ENCODE measurements at places on chromosomes 5 and 9.

DNA sequence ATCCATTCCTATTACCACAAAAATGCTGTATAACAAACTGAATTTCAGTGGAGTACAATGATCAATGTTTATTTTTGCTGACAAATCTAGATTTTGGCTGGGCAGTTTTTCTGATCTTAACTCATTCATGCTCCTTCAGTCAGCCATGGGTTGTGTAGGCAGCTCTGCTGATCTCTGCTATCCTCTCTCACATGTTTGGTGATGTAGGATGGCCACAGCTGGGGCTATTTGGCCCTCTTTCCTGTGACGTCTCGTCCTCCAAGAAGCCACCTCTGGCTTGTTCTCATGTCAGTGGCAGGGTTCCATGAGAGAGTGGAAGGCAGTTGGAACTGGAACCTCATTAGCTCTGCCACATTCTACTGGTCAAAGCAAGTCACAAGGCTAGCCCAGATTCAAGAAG is 8.9 kb downstream of the NLN start:
- no peak for DNase-seq

DNA sequence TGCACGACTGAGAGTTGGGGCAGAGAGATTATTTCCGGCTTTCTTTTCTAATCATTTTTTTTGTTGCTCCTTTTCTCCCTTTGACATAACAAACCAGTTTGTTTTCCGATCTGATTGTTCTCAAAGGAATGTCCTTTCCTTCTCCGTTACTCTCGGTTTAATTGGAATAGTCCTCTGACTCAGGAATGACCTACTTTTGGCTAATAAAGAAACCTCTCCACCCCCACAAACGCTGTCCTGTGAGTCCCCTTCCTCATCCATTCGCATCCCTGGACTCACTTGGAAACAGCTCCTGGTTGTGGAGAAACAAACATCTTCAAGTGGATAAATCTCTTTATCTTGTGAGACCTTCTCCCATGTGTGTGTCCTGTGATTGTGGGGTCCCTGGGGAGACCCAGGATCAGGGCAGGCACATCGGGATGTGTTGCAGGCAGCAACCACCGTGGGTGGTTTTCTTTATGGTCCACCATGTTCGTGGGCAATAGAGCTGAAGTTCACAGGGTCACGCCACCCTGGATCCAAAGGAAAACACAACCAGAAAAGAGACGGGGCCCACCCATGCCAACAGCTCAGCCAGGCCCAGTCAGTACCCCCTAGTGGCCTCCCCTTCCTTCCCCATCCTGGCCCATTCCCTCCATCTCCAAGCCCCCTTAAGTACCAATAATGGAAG is 45.2 kb upstream of the NEK6 start:
- DNase-seq: no peak

GRCh38 chr5:35369965-35370790 is 139.9 kb upstream of the PRLR start:
- DNase-seq: no peak

GRCh38 chr9:20941174-20941690 is 90.2 kb downstream of the HACD4 start:
- DNase-seq: peak; percentile 38

DNA sequence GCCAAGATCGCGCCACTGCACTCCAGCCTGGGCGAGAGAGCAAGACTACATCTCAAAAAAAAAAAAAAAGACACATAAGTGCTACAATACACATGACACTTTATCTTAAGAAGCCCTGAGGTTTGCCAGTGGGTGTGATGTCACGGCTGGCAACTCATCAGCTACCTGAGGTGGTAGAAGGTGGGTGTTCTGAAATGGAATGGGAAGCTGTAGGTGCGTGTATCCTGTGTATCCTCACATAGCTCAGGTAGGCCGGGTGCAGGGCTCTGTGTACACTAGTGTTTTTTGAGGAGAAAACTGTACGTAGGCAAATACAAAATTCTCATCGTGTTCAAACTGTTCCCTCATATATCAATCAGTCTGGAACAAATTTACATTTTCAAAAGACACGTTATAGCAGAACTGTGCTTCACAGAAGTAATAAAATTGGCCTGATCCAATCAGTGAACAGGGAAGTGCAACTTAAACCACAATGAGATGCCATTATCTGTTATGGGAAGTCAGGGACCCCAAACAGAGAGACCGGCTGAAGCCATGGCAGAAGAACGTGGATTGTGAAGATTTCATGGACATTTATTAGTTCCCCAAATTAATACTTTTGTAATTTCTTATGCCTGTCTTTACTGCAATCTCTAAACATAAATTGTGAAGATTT is 10.4 kb downstream of the BICD2 start:
- no peak for DNase-seq

- no peak for DNase-seq
These were observed 104.1 kb downstream of the ADAMTS2 start for GRCh38 chr5:179241175-179241574.

GRCh38 chr9:100306283-100306682 is 46.5 kb downstream of the TEX10 start:
- no peak for DNase-seq

GRCh38 chr5:55136521-55136920 is 23.4 kb upstream of the GPX8 start:
- DNase-seq: no peak

GRCh38 chr5:132422720-132423437 is 53.4 kb downstream of the SLC22A5 start:
- no peak for DNase-seq

DNA sequence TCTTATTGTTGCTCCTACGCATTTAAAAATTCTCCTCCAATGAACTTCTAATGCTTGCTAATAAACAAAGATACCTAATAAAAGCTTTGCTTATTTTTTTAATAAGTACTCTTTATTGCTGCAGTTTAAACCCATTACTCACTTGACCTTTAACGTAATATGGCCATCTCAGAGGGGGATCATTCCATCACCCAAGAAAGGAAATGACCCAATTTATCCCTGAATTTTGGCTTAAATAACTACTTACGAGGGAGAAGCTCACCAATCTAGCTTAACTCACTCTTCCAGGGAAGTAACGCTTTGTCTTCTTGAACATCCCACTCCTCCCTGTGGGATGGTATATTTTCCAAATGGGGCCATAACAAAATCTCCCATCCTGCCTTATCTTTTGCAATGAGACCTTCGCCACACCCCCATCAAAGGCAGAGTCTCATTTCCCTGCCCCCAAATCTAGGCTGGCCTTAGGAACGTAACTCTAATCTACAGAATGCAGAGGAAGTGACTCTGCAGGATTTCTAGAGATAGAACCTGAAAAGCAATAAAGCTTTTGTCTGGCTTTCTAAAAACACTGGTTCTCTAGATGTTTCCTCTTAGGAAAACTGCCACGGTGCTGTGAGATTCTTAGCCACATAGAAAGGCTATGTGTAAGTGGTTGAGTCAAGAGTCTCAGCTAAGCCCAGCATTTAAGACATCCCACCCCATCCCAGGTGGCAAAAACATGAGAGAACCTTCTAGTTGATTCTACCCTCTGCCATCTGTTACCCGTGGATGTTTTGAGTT is 310.0 kb downstream of the ASTN2 start:
- no peak for DNase-seq

- DNase-seq: peak; percentile 10
These were observed 84.1 kb downstream of the FEM1C start for GRCh38 chr5:115460472-115460871.

DNA sequence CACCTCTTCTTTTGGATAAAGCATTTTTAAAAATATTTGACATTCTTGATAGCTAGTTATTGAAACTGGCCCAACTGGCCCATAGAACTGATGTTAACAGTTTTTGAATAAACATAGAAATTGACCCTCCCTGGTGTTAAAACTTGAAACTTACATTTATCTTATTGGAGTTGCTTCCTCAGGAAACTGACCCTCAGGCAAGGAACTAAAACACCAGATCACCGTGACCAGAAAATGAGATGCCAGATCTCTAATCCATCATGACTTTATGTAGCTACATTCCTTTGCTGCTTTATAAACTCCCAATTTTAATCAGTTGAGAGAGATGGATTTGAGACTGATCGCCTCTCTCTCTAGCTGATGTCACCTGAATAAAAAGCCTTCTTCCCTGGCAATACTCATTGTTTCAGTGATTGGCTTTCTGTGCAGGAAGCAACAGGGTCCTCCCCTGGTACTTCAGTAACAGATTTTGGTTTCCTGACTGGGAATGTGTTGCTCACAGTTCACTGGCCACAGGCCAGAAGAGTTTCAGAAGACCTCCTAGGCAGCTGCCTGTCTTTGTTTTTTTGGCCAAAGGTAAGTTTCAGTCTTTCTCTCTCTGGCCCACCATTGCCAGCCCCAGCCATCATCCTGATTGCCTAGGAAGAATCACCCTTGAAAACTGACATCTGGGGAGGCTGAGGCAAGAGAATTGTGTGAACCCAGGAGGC is 212.4 kb downstream of the DTWD2 start:
- no peak for DNase-seq

DNA sequence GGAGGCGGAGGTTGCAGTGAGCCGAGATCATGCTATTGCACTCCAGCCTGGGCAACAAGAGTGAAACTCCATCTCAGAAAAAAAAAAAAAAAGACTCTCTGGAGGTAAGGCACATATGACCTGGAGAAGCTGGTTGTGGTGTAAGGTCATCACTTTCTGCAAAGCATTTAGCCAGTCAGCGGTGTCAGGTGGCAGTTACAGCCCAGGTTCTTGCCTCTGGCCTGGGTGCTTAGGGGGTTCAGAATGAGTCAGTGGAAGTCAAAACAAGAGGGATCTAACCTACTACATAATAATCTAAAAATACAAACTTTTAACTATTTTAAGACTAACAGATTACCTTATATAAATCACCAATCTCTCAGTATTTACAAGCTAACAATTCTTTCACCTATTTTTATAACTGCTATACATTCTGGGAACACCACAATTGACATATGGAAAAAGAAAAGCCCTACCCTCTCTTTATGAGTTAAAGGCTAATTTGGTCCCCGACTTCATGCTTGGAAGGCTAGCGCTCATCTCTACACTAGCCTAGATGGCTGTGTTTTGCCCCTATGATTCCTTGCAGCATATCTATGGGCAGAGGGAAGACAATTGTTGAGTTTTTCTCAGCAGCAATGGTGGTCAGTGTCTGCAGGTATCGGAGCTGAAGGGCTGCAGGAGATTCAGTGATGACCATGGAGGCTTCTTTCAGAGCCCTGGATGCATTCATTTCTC is 29.2 kb downstream of the STOM start:
- no peak for DNase-seq

- DNase-seq: no peak
These were observed 91.9 kb upstream of the RASEF start for GRCh38 chr9:83154821-83155220.

DNA sequence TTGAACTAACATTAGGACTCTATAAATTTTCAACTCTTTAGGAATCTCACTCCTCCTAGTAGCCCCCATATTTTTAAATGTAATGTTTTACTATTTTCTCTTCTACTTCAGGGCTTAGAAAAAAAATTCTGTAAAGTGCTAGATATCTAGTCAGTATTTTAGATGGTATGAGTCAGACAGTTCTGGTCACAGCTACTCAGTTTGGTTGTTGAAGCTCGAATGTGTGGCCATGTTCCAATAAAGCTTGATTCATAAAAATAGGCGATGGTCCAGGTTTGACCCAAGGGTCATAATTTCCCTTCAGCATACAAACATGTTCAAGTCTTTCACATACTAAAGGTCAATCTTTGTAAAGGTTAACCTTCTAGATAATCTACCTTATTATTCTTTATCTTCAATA is 566.0 kb upstream of the CDH18 start:
- no peak for DNase-seq

GRCh38 chr9:135969064-135969683 is 8.0 kb upstream of the UBAC1 start:
- no peak for DNase-seq

- peak; percentile 2 for DNase-seq
These were observed 115.3 kb downstream of the TLE4 start for GRCh38 chr9:79687131-79687447.

DNA sequence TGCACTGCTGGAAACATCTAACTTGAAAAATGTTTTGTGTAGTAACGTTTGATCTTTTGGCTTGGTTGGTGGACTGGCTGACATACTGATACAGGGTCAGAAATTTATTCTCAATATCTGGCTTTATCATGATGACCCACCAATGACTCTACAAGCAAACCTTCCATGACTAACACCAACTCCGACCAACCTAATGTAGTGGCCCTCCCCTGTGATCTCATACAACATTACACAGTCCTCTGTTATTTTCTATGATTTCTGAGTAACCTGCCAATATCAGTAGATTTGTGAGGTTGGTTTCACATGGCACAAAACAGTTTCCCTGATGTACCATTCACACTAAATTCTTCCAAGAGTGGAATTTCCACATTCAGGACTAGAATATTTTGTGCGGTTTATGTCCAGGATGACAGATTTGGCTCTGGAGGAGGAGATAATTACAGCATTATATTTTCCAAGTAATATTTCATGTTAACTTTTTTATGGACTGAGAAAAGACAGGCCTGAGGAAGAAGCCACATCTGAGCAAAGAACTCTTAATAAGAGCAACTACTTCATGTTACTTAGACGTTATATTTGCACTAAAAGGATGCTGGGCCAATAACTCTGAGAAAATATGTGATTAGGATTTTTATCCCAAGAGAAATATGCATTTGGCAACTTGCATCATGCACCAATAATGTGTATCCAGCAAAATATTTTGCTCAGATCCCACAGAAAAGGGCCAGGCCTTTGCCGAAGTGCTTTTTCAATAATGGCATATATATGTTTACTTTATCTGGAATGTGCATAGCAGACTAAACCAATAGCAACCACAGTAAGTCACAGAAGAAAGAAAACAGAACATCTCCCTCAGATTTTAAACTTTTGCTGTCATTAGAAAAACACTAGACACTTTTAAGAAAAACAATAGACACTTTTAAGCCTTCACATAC is 273.4 kb downstream of the KCNN2 start:
- no peak for DNase-seq

GRCh38 chr5:173041881-173042762 is 14.0 kb upstream of the CREBRF start:
- DNase-seq: no peak

DNA sequence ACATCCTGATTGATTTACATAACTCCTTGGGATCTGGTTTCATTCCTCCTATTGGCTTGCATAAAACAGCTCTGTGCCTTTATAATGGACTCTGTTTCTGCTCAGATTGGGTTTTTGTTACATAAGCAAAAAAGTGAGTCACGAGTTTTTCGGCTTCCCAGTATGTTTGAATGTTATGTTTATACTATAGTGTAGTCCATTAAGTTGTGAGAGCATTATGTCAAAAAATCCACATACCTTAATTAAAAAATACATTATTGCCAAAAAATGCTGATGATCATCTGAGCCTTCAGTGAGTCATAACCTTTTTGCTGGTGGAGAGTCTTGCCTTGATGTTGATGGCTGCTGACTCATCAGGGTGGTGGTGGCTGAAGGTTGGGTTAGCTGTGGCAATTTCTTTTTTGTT is 144.6 kb downstream of the CCDC171 start:
- DNase-seq: no peak

Data from stimulated activated CD4-positive, alpha-beta T cell treated with anti-CD3 and anti-CD28 coated beads, Interleukin-2, amount 100 ng/mL, for 24 hours (primary cell).